ENCODE measurements at places on chromosomes 6 and 20. TPM values are rescaled to one million over a fixed set of nuclear protein-coding genes. Genes with fewer than 3 reads are reported as not detected.

The SPAG4 gene
- polyA plus RNA-seq, result 137 TPM

The RIMS4 gene
- 0.01 TPM for polyA plus RNA-seq

DNA sequence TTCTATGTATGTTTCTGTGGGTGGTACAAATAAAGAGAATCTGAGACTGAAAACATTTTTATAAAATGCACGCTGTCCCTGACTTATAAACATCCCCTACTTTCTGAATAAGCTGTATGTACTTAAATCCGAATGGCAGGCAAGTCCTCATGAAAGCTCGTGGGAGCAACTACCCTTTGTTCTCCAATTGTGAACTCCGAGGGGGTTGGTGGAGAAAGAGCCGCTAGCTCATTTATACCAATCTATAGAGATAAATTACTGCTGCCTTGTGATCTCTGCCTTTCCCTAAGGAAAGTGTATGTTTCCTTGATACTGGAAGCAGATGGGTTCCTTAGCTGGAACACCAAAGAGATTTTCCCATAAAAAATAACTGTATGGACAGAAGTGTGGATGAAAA, 84.5 kb downstream of the GJA10 start:
- no peak overlapping the region for H3K4me3 ChIP-seq
- no peak overlapping the region for H3K27ac ChIP-seq
- no peak for DNase-seq
- H3K27me3 ChIP-seq, result peaks cover 10% of the 10 kb centered on the region
- no peaks in the 10 kb centered on the region for H3K4me1 ChIP-seq

The MACROD2 gene
- 0.21 TPM for polyA plus RNA-seq

The LINC00237 gene
- not detected for polyA plus RNA-seq

GRCh38 chr6:7953753-7954152, 43.2 kb upstream of the TXNDC5 start:
- H3K36me3 ChIP-seq, result no peaks in the 10 kb centered on the region
- H3K4me3 ChIP-seq, result no peak overlapping the region
- H3K4me1 ChIP-seq, result no peaks in the 10 kb centered on the region
- H3K27ac ChIP-seq, result no peak overlapping the region
- H3K27me3 ChIP-seq, result no peaks in the 10 kb centered on the region

GRCh38 chr20:6519556-6519955, 247.9 kb upstream of the BMP2 start:
- no peak overlapping the region for H3K4me3 ChIP-seq
- H3K36me3 ChIP-seq, result no peaks in the 10 kb centered on the region
- DNase-seq, result no peak
- H3K27ac ChIP-seq, result no peak overlapping the region
- H3K27me3 ChIP-seq, result no peaks in the 10 kb centered on the region

GRCh38 chr6:40482532-40482931, 104.6 kb downstream of the LRFN2 start:
- DNase-seq, result no peak
- no peak overlapping the region for H3K4me3 ChIP-seq
- no peaks in the 10 kb centered on the region for H3K36me3 ChIP-seq
- H3K27me3 ChIP-seq, result peaks cover 1% of the 10 kb centered on the region

The GCNT2 gene
- 11.8 TPM for polyA plus RNA-seq

- peaks cover 32% of the 10 kb centered on the region for H3K4me1 ChIP-seq
- peaks cover 51% of the 10 kb centered on the region for H3K36me3 ChIP-seq
- peak overlapping the region; percentile 16 for H3K27ac ChIP-seq
- H3K4me3 ChIP-seq, result no peak overlapping the region
These were observed 90.5 kb downstream of the SYNJ2 start for GRCh38 chr6:158072083-158072721.

- DNase-seq, result no peak
- H3K36me3 ChIP-seq, result no peaks in the 10 kb centered on the region
- no peak overlapping the region for H3K27ac ChIP-seq
- H3K4me1 ChIP-seq, result no peaks in the 10 kb centered on the region
- H3K27me3 ChIP-seq, result no peaks in the 10 kb centered on the region
These were observed 373.0 kb downstream of the ZFAND3 start for GRCh38 chr6:38192487-38192886.

DNA sequence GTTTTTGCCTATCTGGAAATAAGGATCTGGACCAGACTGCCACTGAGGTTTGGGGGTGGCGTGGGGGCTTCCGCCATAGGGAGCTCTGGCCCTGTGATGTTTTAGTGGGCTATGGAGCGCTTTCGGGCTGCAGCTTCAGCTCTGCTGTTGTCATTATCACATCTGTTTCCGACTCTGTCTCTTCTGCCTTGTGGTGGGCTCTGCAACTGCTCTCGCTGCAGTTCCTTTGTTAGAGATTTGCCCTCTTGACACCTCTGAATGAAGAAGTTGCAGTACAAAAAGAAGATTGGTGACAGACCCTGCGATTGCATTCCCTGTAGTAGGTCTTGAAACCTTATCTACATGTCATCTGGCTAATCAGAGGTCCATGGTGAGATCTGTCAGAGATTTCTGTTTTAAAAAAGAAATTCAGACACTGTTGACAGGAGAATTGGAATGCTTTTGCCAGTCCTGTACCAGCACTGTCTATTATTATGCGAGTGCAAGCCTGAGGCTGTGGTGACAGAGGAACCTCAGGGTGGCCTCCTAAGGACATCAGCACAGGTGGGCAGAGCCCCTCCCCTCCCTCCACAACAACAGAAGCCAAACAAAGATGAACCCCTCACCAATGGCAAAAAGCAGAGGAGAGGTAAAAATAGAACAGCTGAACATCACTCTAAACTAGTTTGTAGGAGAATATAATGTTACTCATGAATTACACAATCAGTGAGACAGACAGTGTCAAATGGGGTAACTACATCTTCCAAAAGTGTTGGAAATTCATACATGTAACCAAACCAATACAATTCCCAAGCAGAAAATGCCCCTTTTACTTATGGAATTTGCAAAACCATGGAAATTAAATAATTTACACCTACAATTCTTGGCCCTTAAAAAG, 63.5 kb upstream of the DEFB112 start:
- no peaks in the 10 kb centered on the region for H3K27me3 ChIP-seq
- H3K4me3 ChIP-seq, result no peak overlapping the region
- no peak for DNase-seq
- H3K27ac ChIP-seq, result no peak overlapping the region
- H3K4me1 ChIP-seq, result no peaks in the 10 kb centered on the region

GRCh38 chr20:32112841-32113240, 3.3 kb downstream of the TM9SF4 start:
- H3K36me3 ChIP-seq, result peaks cover 15% of the 10 kb centered on the region
- peaks cover 56% of the 10 kb centered on the region for H3K4me1 ChIP-seq
- no peaks in the 10 kb centered on the region for H3K27me3 ChIP-seq

- H3K27ac ChIP-seq, result no peak overlapping the region
- H3K4me3 ChIP-seq, result no peak overlapping the region
- no peak for DNase-seq
- H3K27me3 ChIP-seq, result no peaks in the 10 kb centered on the region
These were observed 1323.0 kb upstream of the GJE1 start for GRCh38 chr6:140809694-140810101.

DNA sequence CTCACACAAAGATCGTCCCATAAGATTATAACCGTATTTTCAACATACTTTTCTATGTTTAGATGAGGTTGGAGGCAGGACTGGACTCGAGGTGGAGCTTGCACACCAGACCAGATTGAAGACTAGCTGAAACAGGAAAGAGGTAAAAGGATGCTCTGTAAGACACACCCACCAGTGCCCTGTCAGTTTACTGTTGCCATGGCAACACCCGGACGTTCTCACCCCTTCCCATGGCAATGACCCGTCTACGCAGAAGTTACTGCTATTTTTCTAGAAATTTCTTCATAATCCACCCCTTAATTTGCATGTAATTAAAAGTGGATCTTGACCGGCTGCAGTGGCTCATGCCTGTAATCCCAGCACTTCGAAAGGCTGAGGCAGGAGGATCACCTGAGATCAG, 13.6 kb upstream of the SRSF6 start:
- no peak for DNase-seq
- H3K4me1 ChIP-seq, result peaks cover 40% of the 10 kb centered on the region
- H3K27ac ChIP-seq, result no peak overlapping the region
- H3K4me3 ChIP-seq, result no peak overlapping the region
- H3K27me3 ChIP-seq, result no peaks in the 10 kb centered on the region

The HTR1E gene
- polyA plus RNA-seq, result not detected

- no peak overlapping the region for H3K4me3 ChIP-seq
- no peaks in the 10 kb centered on the region for H3K36me3 ChIP-seq
- no peak overlapping the region for H3K27ac ChIP-seq
- peaks cover 8% of the 10 kb centered on the region for H3K27me3 ChIP-seq
- no peaks in the 10 kb centered on the region for H3K4me1 ChIP-seq
These were observed 295.2 kb downstream of the QKI start for GRCh38 chr6:163709693-163710092.

The MSH5 gene
- 38.7 TPM for polyA plus RNA-seq

The SLPI gene
- polyA plus RNA-seq, result not detected

DNA sequence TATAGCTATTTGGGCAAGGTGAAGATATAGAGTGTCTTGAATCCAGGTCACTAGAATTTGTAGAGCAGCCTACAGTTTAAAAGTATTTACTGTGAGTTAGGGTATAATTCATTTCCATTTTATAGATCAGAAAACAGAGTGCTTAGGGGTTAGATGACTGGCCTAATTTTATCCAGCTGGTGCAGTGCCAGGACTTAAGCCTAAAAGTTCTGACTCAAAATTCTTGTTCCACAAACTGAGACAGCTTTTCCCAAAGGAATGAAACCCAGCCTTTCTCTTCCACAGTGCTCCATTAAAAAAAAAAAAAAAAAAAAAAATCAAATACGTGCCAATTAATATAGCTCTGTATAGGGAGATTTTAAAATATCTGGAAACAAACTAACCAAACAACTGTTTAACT, 441.0 kb upstream of the MARCKS start:
- H3K27ac ChIP-seq, result no peak overlapping the region
- no peak for DNase-seq
- H3K36me3 ChIP-seq, result no peaks in the 10 kb centered on the region

DNA sequence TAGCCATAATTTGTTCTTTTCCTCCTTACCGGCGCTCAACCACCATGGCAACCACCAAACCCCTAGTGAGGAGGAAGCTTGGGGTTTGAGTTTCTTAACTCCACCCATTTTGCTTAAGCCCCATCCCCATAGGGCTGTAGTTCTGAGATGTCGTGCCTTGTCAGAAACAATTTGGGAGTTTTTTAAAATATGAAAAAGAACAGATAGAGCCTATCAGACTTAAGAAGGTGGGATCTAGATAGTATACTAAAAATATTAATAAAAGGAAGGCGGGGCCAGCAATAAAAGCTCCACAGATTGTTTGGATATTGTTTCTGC, 5.6 kb downstream of the BRD2 start:
- H3K27me3 ChIP-seq, result no peaks in the 10 kb centered on the region
- peak overlapping the region; percentile 90 for H3K4me3 ChIP-seq
- no peak for DNase-seq
- H3K36me3 ChIP-seq, result peaks cover 38% of the 10 kb centered on the region
- H3K27ac ChIP-seq, result no peak overlapping the region
- peaks cover 59% of the 10 kb centered on the region for H3K4me1 ChIP-seq

GRCh38 chr6:443621-444159, 52.1 kb downstream of the IRF4 start:
- no peaks in the 10 kb centered on the region for H3K36me3 ChIP-seq
- H3K27me3 ChIP-seq, result peaks cover 6% of the 10 kb centered on the region
- H3K27ac ChIP-seq, result no peak overlapping the region
- H3K4me3 ChIP-seq, result no peak overlapping the region
- no peak for DNase-seq
- no peaks in the 10 kb centered on the region for H3K4me1 ChIP-seq

The SLC22A3 gene
- 11.3 TPM for polyA plus RNA-seq

DNA sequence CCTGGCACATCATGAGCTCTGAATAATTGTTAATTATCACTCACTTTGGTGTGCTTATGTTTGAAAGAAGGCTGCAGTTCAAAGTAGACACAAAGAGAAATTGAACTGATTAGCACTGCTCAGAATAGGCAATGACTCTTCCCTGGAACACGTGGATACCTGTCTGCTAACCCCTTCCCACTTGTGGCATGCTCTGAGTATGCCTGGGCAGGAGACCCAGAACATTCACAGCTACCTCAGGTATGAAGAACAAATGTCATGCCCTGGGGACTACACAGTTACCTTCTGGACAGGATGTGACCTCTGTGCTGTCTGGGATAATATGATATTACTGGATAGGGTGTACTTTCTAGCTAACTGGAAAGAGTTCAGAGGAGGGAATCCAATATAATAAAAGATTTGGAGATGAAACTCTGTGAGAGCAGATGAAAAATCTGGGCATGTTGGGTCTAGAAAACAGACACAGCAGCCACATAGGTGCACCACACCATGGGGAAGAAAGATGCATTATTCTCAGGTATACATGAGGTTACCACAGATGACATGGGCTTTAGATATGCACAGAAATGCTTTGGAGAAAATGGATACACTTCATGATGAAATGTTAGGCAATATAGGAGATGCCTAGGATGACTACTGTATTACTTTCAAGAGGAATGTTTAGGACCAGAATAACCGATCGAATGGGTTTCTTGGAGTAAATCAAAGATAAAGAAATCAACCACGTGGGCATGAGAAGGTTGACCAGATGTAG, 324.2 kb upstream of the PREP start:
- H3K27me3 ChIP-seq, result no peaks in the 10 kb centered on the region
- H3K27ac ChIP-seq, result no peak overlapping the region
- H3K4me3 ChIP-seq, result no peak overlapping the region

DNA sequence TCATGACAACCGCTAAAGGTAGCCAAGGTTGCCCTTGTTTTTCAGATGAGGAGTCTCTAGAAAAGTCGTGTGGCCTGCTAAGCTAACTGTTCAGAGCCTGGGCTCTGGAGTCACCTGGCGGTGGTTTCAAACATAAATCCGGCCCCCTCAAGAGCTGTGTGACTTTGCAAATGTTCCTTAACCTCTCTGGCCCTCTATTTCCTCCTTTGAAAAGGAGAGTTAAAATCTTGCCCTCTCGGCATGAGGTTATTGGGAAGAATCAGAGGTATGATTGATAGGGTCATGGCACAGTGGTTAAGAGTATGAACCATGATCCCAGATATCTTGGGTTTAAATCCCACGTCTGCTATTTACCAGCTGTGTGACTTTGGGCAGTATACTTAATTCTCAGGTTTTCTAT, 5.6 kb upstream of the LBP start:
- H3K36me3 ChIP-seq, result no peaks in the 10 kb centered on the region
- H3K27ac ChIP-seq, result no peak overlapping the region
- no peaks in the 10 kb centered on the region for H3K27me3 ChIP-seq
- H3K4me3 ChIP-seq, result no peak overlapping the region

DNA sequence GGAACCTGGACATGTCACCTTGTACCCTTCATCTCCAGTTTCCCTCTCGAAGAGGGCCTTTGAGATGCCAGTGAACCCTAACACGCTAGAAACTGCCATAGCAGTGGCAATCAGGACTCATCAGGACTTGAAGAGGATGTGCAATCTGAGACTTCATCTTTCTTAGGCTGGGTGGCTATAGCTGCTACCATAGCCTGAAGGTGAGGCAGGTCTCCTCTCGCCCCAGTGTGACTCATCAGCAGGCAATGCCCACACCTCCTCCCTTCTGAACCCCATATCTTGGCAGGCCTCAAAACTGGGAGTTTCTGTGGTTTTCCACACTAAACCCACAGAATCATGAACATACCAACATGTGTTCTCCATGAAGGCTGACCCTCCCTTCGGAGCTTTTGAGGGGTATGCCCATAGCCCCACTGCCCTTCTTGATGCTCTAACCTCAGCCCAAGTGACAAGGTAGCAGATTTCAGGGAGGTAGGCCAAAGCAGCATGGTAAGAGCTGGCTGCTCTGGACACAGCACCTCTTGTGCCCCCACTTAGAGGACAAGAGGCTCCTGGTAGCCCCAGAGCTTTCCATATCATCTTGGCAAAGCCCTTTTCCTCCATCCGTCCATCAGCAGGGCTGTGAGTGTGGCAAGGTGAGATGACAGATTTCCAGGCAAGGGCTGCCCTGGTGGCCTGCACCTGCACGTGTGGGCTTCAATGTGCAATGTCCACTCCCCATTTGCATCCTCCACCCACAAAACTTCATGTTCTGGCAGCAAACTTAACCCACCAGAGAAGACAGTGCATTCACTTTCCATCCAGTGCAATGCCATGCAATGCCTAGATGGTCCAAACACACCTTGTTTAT, 2.6 kb downstream of the BLCAP start:
- DNase-seq, result no peak
- H3K4me1 ChIP-seq, result peaks cover 51% of the 10 kb centered on the region
- no peak overlapping the region for H3K4me3 ChIP-seq

Data from HepG2 (cell line).